ENCODE measurements at places on chromosomes 2 and 18.

DNA sequence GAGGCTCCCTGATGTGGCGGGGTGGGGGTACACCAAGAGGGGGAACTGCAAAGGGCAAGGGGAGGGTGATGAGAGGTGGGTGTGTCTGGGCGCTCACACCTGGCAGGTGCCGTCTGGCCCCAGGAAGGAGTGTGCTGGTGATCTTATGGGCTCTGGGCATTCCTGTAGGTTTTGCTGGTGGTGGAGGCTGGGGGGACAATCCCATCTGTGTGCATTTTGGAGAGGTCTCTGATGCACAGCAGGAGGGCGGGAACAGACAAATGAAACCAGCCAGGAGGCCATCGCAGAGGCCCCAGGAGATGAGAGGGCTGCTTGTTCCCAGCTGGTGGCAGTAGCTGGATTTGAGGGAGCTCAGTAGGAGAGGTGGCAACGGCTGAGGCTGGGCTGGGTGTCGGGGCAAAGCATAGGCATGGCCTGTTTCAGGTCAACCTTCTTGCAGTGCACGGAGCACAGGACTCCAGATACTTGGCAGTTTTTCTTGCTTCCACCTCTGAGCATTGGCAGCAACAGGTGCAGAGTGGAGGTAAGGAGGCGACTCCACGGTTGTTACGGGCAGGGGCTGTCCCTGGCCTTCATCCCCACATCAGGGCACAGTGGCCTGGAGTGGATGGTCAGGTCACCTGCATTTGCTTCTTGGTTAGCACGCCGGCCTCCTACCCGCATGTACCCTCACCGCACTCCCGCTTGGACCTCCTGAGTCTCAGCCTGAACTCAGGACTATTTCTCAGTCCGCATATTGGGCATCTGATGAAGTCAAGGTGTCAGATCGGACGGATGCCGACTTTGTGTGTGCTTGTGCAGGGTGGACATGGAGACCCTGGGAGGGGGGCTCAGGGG is 194.2 kb upstream of the HDAC4 start:
- peak; percentile 33 for DNase-seq

GRCh38 chr18:46591783-46592391 is 65.1 kb downstream of the LOXHD1 start:
- DNase-seq, result no peak

- no peak for DNase-seq
Observed at GRCh38 chr18:47987388-47987699, 56.9 kb upstream of the SMAD2 start.

GRCh38 chr2:203893401-203893800 is 25.8 kb downstream of the CTLA4 start:
- DNase-seq, result no peak

- no peak for DNase-seq
Observed at GRCh38 chr2:113707106-113707505, 49.3 kb downstream of the SLC35F5 start.

DNA sequence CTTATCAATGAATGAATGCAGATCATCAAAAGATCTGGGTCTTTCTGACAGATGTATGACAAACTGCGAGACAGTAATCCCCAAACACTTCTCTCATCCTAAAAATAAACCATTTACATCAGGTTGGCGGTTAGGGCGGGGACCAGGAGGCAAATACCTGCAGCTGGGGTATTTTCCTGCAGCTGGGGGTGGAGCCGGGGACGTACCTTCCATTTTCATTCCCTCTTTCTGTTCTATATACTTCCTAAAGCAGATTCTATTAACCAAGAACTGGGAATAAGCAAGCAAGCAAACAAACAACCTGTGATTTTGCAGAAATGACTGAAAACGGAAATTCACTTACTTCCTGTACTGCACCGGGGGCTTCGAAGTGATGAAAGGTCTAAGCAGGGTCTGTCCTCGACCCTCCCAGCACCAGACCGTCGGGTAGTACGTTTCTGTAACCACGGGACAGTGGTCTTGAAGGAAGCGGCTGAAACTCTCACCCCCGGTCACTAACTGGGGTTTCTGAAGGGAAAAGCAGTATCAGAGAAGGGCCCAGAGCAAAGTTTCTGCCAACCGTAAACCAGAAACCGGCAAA is 1.2 kb downstream of the ABHD3 start:
- peak; percentile 22 for DNase-seq

DNA sequence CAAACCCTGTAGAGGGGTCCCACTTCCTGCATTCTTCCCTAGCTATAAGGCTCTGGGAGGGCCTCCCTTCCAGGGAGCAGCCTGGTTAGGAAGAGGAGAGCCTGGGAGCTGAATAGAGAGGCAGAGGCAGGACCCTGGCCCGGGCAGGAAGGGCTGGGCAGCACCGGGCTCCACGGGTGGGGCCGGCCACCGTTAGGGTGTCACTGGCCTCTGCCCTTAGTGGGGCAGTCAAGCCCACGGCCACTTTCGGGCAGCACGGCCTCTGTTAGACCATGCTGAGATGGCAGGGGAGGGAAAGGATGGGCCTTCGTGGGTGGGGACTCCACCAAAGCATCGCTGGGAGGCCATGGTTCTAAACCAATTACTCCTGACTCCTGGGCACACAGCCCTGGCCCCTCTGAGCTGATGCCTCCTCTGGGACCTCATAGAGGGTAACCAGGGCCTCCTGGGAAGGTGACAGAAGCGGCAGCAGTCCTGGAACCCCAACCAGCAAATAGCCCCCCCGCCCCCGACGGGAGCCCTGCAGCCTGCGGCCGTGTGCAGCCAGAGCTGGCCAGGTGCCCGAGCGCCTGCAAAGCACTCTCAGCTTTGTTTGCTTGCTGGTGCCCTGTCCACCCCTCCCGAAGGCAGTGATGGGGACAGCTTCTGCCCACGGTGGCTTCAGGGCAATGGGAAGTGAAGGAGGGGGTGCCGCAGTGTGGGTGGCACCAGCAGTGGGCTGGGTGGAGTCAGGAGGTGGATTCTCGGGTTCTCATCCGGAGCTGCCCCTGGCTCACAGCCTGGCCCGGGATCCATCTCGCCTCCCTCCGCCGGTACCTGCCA is 16.3 kb upstream of the HPCAL1 start:
- DNase-seq, result no peak

- no peak for DNase-seq
Observed at GRCh38 chr2:178542161-178542560, 61.9 kb downstream of the PLEKHA3 start.

- no peak for DNase-seq
Observed at GRCh38 chr18:24662412-24662821, 202.0 kb downstream of the HRH4 start.

DNA sequence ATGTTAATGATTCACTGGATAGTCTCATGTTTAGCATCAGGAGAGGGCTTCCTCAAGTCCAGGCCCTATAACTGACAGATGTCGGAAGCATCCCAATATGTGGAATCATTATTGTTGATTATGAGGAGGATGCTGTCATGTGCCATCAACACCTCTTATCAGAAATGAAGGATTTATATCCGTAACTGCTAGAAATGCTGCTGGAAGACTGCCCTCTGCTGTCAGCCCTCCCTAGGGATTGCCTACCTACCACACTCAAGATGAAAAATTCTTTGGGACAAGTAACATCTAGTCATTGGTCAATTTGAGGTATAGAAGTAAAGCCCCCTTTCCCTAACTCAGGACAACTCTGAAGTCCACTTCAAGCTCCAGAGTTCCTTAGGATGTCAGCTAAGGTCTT is 1166.5 kb upstream of the NXPH2 start:
- DNase-seq, result no peak

DNA sequence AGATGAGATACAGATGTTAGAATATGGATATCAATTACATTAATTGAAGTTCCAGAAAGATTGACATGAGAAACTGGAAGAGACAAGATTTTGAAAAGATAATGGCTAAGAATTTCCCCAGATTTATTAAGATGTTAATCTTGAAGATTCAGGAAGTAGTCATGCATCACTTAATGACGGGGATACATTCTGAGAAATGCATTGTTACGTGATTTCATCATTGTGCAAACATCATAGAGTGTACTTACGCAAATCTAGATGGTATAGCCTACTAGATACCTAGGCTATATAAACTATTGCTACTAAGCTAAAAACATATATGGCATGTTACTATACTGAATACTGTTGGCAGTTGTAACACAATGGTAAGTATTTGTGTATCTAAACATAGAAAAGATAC is 6.8 kb upstream of the CHMP3 start:
- no peak for DNase-seq

DNA sequence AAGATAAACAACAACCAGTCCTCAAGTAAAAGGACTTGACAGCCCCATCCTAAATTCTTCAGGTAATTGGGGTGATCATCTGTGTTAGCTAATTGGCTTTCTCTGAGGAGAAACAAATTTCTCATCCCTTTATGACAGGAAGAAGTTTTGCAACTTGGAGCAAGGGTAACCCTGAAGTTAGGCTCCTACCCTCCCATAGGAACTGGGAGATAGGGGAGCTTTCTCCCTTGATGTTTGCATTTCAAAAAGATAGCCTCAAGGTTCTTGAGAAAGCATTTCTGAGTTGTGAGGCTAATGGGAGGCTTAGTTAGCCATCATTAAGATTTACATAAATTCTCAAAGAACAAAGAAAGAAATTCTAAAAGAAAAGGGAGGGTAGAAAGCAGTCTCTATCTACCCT is 95.4 kb downstream of the MAP2 start:
- no peak for DNase-seq

DNA sequence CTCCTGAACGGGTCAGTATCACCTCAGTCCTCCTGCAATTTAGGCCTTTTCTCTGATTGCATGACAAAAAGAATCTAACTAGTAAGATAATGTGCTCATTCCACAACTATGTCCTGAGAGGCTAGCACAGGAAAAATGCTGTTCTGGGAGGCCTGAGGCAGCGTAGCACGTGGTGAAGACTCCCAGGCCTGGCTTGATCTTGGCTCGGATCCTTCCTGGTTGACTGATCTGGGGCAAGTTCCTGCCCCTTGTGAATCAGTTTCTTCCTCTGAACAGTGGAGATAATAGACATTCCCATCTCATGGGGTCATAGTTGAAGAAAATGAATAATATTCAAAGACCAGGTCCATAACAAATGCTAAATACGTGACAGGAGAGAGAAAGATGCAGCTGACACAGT is 12.3 kb downstream of the FBLN7 start:
- DNase-seq, result no peak

- DNase-seq, result no peak
Observed at GRCh38 chr18:55384551-55385275, 203.3 kb downstream of the TCF4 start.

DNA sequence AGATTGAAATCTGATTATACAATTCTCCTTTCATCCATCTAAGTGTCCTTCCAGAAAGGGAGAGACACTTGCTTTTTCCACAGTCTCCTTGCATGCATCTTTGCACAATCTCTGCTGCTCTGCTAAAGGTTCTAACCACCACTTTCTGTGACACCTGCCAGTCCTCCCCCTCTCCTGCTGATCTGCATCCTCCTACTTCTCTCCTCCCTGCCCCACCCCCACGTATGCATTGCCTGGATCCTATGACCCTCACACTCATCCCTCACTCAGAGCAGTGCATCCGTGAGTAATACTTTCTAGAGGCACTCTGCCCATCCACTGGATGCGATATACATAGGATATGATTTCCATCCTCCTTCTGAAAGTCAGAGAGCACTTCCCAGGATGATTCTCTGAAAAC is 27.7 kb upstream of the TRAPPC8 start:
- no peak for DNase-seq

All from CD8-positive, alpha-beta memory T cell (primary cell).